ENCODE measurements at places on chromosomes 4 and X.

GRCh38 chrX:132433001-132433400, 55.8 kb downstream of the MBNL3 start:
- no peak for DNase-seq

GRCh38 chrX:151806967-151807540, 72.5 kb downstream of the CNGA2 start:
- DNase-seq = no peak

DNA sequence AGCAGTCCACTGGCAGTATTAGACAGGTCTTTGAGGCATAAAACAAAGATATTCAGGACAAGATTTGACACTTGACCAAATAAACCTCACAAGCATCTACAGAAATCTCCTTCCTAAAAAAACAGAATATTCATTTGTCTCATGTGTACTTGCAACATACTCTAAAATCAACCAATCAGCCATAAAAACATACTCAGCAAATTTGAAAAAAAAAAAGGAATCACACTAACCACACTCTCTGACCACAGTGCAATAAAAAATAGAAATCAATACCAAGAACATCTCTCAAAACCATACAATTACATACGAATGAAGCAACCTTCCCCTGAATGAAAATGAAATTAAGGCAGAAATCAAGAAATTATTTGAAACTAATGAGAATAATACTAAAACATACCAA, 591.3 kb downstream of the FAM133A start:
- DNase-seq = no peak

DNA sequence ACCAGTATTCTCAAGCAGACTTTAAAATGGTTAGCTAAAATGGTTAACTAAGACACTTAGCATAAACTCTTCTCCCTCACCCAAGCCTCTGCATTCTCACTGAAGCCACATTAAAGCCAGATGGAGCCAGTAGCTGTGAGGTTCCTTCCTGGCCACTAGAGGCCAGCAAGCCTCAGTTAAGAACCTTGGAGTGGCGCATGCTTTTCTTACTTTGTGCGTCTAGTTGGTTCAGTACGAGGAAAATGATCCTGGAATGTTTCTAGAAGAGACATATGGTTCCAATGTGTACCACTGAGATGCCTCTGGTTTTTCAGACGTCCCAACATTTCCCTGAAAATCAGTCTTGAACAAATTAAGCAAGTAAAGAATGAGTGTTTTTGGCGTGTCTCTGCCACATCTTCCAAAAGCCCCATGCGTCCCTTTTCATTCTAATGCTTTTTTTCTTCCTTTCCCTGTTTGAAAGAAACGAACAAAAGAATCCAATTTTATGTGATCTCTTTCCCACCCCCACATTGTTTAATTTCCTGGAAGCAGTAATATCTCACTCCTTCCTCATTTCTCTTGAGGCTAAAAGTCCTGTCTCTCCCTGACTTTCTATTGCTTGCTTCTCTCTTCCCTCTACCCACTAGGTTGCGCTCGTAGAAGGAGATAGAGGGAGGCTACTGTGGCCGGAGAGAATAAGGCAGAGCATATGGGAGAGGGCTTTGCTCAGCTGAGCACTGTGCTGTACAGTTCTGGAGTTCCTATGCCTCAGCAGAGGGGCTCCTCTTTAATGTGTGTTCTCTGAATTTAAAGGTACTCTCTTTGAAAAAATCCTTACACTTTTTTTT, 82.9 kb upstream of the TAB3 start:
- peak; percentile 33 for DNase-seq

GRCh38 chr4:68375667-68376559, 26.0 kb upstream of the YTHDC1 start:
- DNase-seq = peak; percentile 39

GRCh38 chr4:10079912-10080588, 36.5 kb downstream of the WDR1 start:
- DNase-seq = no peak

- peak; percentile 38 for DNase-seq
These were observed 10.7 kb downstream of the CLNK start for GRCh38 chr4:10673817-10674369.

DNA sequence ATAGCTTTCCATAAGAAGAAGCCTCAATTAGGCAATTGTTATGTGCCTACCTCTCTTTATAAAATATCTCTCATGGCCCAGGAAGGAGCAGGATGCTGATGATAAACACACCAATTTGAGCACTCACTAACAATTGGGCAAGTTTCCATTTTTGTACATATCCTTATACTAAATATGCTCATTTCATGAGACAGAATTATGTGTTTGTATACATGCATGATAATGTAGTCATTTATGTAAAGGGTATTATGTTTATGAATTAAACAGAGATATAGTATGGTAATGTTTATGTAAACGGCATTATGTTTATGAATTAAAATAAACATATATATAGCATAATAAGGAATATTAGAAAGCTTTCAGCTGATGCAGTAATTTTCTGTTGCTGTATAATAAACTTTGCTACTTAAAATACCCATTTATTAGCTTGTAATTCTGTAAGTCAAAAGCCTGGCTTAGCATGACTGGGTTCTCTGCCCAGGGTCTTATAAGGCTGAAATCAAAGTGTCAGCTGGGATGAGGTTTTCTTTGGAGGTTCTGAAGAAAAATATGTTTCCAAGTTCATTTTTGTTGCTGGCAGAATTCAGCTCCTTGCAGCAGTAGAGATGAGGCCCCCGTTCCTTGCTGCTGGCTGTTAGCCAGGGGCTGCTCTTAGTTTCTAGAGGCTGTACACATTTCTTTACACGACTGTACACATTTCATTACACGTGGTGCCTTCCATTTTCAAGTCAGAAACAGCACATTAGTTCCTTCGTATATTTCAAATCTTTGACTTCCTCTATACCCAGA, 89.0 kb downstream of the GLRA2 start:
- no peak for DNase-seq

DNA sequence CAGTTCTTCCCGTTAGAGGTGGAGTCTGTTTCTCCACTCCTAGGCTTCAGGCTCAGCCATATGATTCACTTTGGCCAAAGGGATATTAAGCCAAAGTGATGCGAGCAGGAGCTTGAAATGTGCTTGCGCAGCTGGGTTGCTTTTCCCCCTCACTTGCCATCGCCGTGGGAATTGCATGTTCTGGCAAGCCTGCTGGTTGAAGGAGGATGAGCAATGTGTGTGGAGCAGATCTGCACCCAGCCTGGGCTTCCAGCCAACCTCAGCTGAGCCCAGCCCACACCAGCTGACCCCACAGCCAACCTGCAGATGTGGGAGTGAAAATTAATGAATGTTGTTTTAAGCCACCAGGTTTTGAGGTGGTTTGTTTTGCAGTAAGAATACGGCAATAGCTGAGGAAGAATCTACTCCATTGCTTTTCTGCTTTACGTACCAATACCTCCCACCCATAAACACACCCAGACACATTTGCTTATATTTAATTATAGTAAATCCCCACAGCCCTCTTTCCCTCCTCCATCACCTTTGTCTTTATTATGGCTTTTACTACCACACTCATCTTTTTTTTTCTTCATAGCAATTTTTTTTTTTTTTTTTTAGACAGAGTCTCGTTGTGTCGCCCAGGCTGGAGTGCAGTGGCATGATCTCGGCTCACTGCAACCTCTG, 132.8 kb upstream of the FUNDC1 start:
- DNase-seq = no peak

DNA sequence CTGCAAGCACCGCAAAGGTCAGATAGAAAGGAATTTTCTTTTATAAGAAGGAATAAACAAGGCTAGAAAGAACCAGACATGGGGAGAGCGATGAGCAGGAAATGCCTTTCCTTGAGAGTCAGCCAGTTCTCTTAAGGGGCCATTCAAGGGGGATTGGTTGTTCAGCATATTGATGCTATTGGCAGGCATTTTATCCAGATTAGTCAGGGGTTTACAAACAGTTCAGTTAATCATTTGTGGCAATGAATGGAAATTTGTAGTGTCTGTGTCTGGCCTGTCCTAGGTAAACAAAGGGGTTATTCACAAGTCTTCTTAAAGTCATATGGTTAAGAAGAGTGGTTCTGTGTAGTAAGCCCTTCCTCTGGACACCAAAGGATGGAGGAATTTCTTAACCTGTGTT, 184.7 kb upstream of the FRMPD4 start:
- no peak for DNase-seq

DNA sequence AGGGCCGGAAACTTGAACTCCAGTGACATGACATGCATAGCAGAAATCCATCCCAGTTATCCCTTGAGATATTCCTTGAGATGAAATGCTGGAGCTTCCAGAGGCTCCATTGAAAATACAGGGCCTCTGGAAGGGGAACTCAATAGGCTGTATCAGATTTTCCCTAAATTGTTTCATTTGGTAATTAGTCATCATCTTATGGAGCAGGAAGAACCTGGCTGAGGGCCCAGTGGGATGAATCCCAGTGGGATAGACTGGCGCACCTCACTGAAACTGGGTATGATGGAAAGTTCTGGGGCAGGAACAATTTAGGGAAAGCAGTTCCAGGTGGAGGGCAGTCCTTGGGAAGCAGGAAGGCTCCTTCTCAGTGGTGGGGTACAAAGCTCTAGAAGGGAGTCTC, 307.8 kb upstream of the DIPK2B start:
- DNase-seq = no peak

DNA sequence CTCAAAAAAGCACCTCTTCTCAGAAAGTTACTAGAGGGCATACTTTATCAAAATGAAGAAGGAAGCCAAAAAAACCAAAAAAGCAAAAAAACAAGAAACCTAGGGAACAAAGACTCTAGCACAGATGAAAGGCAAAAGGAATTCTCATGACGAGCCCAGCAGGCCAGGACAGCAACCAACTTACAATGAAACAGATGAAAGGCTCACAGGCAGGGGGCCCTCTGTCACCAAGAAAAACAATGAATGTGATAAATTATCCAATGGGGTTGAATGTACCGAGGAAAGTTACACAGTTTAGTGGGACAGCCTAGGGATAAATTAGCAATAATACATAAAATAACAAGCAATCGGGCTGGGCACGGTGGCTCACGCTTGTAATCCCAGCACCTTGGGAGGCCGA, 79.0 kb downstream of the GPR82 start:
- DNase-seq = no peak

DNA sequence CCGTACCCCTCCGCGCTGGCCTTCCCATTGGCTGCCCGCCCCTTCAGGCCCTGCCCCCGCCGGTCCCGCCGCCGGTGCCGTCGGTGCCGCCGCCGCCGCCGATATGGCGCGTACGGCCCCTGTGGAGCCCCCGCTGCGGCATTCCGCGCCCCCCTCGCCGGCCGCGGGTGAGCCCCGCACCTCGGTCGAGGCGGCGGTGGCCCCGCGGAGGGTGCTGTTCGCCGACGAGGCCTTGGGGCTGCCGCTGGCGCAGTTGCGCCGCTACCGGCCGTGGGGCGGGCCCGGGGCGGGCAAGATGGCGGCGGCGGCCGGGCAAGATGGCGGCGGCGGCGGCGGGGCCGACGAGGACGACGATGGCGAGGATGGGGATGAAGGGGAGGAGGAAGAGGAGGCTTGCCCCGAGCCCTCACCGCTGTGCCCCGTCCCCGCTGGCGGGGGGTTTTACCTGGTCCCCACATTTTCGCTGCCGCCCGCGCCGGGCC, at the start of gene PPP1R3F:
Gene PPP1R3F (plus strand): TSS at position 27 of the 482 bp plus-strand sequence. CDS start 77 bp downstream, at position 104.
- no peak for DNase-seq

- DNase-seq = no peak
These were observed 1043.8 kb downstream of the ADGRL3 start for GRCh38 chr4:62243895-62244294.

DNA sequence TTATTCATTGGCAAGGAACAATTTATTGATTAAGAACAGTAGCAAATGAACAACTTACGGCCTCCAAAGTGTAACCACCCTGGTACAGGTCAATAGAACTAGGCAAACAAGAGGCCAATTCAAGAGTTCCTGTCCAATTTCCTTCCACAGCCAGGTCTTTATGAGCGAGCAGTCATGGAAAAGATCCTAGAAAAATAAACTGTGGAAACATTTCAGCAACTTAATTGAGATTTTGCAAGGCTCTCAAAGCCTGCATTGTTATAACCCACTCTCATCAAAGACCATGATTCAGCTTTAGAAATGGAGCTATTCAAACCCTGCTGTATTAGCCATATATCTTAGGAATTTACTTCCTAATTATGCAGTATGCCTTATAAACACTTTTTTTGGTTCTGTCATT, 43.6 kb downstream of the UNC5C start:
- DNase-seq = no peak

DNA sequence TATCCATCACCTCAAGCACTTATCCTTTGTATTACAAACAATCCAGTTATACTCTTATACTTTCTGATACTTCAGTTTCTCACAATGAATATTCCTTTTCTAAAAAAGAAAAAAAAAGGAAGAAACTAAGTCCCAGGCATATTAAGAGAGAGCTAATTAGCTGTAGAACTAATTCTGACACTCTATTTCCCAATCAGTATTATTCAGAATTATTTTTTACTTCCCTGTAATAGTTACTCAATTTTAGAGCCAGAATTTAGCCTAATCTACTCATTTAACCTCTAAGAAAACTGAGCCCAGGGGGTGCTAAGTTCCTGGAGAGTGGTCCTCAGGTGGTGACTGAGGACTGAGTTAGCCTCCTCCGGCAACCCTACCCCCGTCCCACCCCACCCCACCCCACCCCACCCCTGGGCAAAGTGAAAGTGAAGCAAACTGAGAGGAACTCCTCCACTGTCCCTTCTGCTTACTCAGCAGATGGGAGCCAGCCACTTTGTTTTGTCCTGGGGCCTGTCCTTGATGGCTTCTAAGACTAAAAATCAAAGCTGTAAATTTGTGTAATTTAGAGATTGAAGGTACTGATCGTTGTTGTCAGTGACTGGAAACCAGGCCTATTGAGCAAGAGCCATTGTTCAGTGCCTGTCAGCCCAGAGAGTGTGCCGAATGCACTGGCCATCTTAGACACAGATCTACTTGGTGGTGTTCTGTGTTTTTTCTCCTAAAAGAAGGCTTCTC, 162.1 kb downstream of the CBR4 start:
- no peak for DNase-seq

GRCh38 chr4:100721077-100721476, 203.3 kb upstream of the EMCN start:
- peak; percentile 53 for DNase-seq

DNA sequence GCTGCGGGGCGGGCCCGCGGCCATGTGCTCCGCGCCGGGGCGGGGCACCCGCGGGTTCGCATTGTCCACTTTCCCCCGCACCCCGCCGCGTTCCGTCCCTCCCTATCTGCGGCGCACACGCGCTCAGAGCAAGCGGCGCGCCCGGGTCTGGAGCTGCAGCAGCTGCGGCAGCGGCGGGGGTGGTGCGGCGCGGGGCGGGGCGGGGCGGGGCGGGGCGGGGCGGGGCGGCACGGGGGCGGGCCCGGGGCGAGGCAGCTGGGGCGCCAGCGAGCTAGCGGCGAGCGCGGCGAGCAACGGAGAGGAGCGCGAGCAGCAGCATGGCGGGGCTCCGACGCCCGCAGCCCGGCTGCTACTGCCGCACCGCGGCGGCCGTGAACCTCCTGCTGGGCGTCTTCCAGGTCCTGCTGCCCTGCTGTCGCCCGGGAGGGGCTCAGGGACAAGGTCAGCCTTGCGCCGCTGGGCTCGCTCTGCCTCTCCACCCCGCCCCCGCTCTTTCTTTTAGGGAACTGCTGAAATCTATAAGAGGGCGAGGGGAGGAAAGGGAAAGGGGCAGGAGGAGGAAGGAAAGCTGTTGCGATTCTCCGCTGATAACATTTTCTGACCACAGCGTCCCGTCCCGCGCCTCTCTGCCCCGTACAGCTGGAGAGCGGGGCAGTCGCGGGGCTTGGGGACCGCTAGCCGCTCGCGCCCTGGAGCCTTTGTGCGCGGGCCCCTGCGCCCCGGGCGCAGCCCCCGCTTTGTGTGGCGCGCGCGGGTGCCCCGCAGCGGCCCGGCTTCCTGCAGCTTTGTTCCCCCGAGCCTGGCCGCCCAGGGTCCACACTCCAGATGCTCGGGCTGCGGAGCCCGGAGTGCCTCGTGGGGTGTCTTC, at the start of gene TMEM131L:
Gene TMEM131L (plus strand): TSS at position 280 of the 868 bp plus-strand sequence. CDS start 38 bp downstream, at position 318.
- DNase-seq = peak; percentile 70

- DNase-seq = no peak
These were observed 9.1 kb downstream of the ASMTL start for GRCh38 chrX:1443496-1444075.

All from MV-4-11 (cell line).